Stimulated activated CD4-positive, alpha-beta T cell treated with anti-CD3 and anti-CD28 coated beads, Interleukin-1b, Interleukin-23, amount 100 ng/mL, for 1 hour (primary cell): ENCODE measurements at places on chromosomes 11 and 22.

- no peak for DNase-seq
These were observed 64.6 kb downstream of the MYO18B start for GRCh38 chr22:25806579-25806978.

DNA sequence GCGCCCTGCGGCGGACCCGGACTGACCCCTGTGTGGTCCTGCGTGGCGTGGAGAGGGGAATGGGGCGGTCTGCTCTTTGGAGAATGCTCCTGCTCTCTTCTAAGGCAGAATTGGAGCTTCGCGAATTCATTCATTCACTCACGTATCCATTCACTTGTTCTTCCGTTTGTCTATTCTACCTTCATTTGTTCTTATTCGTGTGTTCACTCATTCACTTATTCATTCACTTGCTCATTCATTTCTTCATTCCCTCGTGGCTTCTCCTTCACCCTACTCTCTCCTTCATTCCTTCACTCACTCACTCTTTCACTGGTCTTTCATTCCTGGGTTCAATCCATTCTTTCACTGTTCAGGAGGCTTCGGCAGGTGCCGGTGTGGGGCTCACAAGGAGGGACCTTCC is 69.6 kb downstream of the WNT7B start:
- no peak for DNase-seq

DNA sequence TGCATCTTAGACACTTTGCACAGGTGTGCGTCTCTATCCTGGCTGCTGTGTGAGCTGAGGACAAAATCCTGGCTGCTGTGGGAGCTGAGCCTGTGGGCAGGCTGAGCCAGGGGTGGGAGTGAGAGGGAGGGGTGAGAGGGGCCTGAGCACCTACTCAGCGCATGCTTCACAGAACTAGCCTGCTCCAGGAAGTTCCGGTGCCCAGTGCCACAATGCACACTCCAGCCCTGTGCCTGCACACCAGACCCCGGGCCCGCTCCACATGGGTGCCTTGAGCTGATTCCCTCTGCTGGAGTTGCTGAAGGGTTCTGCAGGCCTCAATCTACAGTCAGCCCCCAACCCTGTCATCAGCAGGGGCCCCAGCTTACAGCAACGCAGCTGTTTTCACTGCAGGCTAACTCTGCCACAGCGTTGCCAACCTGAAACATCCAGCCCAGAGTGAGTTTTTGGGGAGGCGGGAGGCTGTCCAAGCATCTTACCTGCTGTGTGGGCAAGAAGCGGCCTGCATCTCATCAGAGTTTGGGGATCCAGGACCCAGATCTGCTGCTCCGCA is 1377.9 kb downstream of the TBC1D22A start:
- no peak for DNase-seq

DNA sequence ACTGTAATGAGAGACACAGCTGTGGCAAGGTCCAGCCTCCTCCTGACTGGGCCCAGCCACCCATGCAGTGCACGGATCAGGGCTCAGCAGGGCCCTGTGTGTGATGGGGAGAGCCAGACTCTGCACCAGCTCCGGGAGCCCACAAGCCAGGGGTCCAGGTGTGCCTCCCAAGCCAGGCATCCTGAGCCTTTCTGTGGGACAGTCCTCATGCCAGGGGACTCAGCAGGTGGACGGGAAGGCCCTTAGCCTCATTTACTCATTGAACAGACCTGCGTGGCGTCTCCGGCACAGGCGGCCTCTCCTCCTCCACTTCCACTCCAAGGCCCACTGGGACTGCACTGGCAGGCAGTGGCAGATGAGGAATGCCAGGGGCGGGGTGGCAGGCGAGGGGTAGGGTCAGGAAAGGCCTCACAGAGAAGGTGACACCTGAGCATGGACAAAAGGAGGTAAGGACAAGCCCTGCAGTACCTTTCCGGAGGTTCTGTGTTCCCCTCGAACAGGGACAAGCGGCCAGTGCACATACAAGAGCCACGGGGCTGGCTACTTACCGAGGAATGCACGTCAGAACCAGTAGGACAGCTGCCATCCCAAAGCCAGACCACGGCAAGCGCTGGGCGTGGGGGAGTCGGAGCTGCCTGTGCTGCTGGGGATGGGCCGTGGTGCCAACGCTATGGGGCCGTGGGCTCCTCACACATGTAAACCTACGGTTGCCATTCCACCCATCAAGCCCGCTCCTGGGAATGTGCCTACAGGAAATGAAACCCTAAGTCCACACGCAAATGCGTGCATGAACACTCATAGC is 52.7 kb downstream of the IGF2 start:
- no peak for DNase-seq

DNA sequence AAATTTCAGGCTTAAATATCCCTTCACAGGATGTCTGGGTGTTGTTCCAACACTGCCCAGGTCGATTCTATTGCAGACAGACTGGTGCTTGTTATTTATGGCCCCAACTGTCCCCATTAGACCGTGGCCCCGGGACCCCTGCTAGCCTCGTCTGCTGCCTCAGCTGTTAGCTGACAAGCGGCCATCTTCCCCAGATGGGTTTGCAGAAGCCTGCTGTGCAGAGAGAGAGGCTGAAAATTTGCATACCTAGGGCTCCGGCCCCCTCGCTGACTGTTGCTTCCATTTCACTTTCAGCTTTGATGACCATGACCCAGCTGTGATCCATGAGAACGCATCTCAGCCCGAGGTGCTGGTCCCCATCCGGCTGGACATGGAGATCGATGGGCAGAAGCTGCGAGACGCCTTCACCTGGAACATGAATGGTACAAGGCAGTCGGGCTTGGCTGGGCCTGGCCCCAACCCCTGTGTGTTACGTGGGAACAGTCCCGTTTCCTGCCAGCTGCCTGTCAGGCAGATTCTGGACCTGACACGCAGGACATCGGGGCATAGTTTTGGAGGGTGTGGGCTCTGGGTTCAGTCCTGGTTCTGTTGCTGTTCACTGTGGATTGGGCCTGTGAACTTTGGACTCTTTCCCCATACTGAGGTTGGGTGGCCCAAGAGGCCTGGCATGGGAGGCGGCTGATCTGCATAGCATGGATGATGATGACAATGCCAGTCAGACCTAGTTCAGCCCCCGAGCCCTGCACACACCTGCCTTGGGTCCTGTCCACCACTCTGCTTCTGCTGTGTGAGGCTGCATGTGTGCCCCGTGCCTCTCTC is 16.4 kb downstream of the SMARCB1 start:
- DNase-seq, result no peak

DNA sequence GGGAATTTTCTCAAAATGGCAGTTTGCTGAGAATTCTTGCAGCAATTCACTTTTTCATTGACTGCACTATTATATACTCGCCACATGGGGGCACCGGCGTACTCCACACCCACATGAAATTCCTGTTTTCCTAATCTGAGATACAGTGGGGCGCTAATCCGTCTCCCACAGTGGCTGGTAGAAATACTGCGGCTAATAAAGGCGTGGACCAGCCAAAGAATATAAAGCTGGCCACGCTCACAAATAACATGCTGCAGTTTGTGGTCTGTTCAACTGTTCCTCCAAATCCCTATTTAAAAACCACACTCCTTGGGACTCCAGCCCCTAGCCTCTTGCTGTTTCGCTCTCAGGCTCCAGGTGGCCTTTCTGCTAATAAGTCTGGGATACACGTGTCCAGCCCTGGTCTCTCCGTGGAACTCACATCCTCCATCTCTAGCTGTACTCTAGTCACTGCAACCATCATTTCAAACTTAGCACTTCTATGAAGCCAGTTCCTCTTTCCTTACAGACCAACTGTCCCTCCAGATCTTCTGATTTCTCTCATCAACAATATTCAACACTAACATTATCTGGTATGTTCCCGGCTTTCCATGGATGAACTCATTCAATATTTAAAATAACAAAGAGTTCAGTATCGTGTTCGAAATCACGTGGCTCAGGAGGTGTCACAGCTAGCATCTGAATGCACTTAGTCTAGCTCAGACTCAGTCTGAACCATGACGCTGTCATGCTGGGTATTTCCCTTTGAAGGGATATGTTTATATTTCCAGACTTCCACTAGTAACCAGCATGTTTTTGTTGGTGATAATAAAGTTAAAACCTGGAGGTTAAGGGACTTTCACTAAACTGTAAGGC is 22.0 kb downstream of the TBRG1 start:
- DNase-seq, result no peak

GRCh38 chr11:128767591-128768001 is 73.7 kb downstream of the FLI1 start:
- no peak for DNase-seq

- DNase-seq, result no peak
These were observed 8.0 kb upstream of the MRPL23 start for GRCh38 chr11:1939006-1939625.

DNA sequence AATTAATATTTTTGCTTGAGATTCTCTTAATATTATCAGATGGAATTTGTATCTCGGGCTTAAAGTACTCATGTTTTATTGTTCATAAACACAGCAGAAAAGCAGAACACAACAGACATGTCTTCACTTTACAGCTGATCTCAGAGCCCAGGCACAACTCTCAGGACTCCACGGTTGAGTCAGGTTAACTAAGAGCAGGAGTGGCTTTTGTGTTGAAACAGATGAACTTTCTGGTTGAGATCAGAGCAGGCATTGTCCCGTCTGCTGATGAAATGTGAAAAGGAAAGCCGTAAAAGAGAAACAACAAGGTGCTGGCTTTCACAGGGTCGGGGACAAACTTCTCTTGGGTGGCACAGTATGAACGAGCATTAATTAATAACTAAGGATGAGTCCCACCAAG is 49.0 kb downstream of the JHY start:
- DNase-seq, result no peak

GRCh38 chr11:106047631-106048030 is 25.6 kb upstream of the MSANTD4 start:
- no peak for DNase-seq

- no peak for DNase-seq
These were observed 181.7 kb downstream of the EFCAB6 start for GRCh38 chr22:43630451-43630850.

DNA sequence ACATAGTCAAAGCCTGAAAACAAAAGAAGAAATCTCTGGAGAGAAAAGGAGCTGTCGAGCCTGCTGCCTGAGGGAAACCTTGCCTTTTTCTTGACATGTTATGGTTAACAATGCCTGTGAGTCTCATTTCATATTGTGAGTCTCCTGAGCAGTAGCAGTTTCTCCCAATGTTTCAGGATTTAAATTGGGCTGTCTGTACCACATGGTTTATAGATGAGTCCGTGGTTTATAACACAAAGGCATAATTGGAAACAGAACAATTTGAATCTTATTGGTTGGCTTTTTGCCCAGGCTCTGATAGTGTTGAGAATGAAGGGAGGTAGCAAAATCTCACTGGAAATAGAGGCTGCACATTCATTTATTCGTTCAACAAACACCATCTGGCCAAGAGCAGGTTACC is 540.9 kb downstream of the RAB38 start:
- DNase-seq, result no peak

- DNase-seq, result no peak
These were observed 718 bp downstream of the CHKA start for GRCh38 chr11:68120273-68121066.

- no peak for DNase-seq
These were observed 8.3 kb downstream of the CTSF start for GRCh38 chr11:66559866-66560676.

DNA sequence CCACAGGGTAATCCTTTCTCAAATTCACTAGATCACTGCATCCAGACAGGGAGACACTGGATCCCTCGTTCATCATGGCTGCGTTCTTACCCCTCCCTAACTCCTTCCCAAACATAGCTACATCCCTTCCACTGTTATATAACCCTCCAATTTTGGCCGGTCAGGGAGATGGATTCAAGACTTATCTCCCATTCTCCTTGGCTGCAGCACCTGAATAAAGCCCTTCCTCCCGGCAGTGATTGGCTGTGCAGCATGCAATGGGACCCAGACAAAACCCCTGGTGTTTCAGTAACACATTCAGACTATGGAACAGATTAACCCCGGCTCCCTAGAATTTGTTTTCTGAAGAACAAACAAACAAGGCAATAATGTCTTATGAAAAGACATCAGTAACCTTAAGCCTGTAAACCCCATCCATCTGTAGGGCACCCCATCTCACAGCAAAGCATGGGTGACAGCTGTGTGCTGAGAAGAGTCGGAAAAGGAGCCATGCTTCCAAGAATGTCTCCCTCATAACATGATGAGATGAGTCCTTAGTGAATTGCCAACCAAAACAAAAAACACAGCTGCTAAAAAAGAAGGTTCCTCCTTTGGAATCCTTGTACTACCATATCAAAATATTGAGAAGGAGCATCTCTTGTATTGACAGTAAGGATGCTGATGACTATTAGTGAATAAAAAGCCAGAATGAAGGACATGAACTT is 5.0 kb downstream of the MIF start:
- no peak for DNase-seq

GRCh38 chr11:22472306-22472705 is 134.1 kb downstream of the SLC17A6 start:
- no peak for DNase-seq

DNA sequence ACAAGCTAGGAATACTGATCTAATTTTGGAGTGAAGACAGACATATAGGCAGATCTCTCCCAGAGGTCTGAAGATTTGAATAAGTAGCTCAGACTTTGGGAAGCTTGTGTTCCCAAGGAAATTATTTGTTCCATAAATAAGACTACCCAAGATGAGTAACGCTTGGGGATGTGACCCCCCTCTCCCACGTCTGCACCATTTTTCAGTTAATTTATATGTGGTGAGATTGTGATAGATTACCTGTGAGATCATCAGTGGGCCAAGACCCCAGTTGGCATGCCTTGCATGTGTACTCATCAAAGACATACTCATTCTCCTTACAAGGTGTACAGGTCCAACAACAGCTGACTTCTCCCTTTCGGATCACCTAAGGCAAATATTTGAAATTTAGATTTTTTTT is 252.8 kb upstream of the CTSC start:
- no peak for DNase-seq

- no peak for DNase-seq
These were observed 122.6 kb downstream of the MICAL2 start for GRCh38 chr11:12232817-12233601.

DNA sequence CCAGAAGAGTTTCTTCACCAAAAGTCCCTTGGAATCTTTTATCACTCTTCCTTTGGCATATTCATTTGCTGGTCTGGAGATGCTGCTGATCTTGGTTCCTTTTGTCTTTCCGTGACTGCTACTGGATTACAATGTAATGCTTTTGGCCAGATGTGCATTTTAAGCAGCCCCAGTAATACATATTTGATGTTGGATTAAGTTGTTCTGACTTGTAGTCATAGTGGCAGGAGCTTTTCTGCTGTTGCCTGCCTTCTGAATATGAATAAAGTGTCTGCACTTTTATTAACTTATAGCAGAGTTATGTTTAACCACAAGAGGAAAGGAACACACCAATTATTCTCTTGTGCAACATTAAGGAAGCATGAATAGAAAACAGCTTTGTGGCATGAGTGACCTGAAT is 360.0 kb upstream of the DDI1 start:
- no peak for DNase-seq

GRCh38 chr11:103737747-103738146 is 298.7 kb upstream of the DDI1 start:
- DNase-seq, result no peak

- no peak for DNase-seq
These were observed 61.0 kb upstream of the PLET1 start for GRCh38 chr11:112321501-112322172.

- DNase-seq, result no peak
These were observed 43.6 kb upstream of the PRR5 start for GRCh38 chr22:44658311-44658953.

GRCh38 chr11:32071811-32072210 is 19.1 kb upstream of the RCN1 start:
- DNase-seq, result no peak
